Activated naive CD8-positive, alpha-beta T cell treated with anti-CD3 and anti-CD28 coated beads, Interleukin-2, amount 10 ng/mL, durations not matched to agents 7 days and 5 days (primary cell): ENCODE measurements at places on chromosomes 1 and 21. TPM values are rescaled to one million over a fixed set of nuclear protein-coding genes. Genes with fewer than 3 reads are reported as not detected.

SPATA17 gene
- not detected for total RNA-seq

GJB4 gene
- total RNA-seq = not detected

ADAMTSL4 gene
- total RNA-seq = 0.30 TPM

NCDN gene
- 23.2 TPM for total RNA-seq

OR2T33 gene
- not detected for total RNA-seq
